H4 (cell line): ENCODE measurements at places on chromosomes 12 and 14. TPM values are rescaled to one million over a fixed set of nuclear protein-coding genes. Genes with fewer than 3 reads are reported as not detected.

DNA sequence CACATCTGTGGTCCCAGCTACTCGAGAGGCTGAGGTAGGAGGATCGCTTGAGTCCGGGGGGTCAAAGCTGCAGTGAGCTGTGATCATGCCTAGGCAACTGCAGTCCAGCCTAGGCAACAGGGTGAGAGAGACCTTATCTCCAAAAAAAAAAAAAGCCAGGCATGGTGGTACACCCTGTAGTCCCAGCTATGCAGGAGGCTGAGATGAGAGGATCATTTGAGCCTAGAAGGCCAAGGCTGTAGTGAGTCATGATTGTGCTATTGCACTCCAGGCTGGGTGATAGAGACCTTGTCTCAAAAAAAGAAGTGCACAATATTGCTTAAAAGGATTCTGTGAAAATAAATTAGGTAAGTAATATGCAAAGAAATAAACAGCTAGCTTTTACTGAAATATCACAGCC lies 17.0 kb downstream of the NAA25 start:
- no peak for DNase-seq

DNA sequence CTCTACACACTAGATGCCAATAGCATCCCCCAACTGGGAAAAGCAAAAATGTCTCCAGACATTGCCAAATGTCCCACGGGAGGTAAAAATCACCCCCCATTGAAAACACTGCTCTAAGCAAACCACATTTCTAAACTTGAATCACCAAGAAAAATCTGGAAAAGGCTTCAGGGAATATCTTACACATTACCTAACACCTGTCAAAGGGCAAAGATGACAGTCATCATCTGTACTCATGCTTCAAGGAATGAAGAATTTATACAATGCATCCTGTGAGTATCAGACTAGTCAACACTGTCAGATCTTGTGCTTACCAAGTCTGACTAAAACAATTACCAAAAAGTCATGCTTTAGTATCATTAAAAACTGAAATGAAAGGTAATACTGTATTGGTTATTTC lies 161.6 kb upstream of the SOX5 start:
- no peak for DNase-seq

The LRP10 gene
- total RNA-seq = 35.8 and 48.4 TPM in 2 replicates

The MON2 gene
- 10.1 and 14.0 TPM in 2 replicates for total RNA-seq

The LRTM2 gene
- not detected in 2 replicates for total RNA-seq
